ENCODE measurements at places on chromosomes 5 and 9.

GRCh38 chr9:122032346-122032745, 60.8 kb downstream of the TTLL11 start:
- DNase-seq: no peak

GRCh38 chr5:179763215-179763945, 30.4 kb upstream of the LTC4S start:
- DNase-seq: peak; percentile 82

GRCh38 chr5:17305964-17306725, 88.7 kb downstream of the BASP1 start:
- no peak for DNase-seq

- DNase-seq: no peak
These were observed 73.0 kb upstream of the SPOCK1 start for GRCh38 chr5:137572042-137572695.

- DNase-seq: no peak
These were observed 85.8 kb downstream of the LHFPL2 start for GRCh38 chr5:78562714-78563330.

DNA sequence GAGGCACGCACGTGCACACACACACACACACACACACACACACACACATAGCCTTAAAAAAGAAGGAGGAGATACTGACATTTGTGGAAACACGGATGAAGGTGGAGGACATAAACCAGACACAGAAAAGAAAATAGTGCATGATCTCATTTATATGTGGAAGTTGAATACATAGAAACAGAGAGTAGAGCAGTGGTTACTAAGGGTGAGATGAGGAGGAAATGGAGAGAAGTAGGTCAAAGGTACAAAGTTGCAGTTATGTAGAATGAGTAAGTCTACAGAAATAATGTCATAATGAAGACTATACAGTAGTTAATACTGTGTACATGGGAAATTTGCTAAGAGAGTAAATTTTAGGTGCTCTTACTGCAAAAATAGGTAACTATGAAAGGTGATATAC, 412.2 kb upstream of the CDH9 start:
- no peak for DNase-seq

DNA sequence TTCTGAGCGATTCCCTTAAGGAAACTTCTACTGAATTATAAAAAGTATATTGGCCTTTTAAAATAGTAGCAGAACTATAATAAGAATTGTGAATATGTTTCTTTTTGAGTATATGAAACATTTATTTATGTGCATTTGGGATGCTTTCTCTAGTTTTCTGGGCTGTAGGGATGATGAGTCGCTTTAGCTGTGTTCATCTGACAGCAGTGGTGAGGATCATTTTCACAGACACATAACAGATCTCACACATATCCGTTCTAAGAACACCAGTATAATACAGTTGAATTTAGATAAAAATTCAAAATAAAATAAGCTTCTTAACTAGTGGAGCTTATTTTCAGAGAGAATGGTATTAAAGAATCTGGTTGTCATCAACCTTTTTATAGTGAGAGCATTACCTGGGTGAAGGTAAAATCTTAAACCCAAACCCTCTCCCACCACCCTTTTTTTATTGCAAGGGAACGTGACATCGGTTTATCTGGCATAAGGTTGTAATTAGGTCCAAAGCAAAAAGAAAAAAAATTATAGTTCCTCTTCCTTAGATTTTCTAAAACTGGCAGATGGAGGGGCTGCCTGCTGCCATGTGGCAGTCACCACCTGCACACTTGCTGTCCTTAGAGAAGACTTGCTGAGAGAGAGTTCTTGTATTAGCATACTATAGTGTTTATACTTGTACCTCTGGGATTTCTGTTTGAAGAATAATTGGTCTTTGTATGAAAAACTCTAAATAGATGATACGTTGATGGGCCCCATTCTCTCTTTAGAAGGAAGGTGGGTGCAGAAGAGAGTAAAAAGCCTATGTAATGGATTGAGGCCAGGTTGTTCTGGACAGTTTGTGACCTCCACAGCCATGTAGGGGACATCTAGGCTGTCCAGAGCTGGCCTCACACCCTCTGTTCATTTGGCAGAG, 86.8 kb downstream of the CAMK4 start:
- no peak for DNase-seq

DNA sequence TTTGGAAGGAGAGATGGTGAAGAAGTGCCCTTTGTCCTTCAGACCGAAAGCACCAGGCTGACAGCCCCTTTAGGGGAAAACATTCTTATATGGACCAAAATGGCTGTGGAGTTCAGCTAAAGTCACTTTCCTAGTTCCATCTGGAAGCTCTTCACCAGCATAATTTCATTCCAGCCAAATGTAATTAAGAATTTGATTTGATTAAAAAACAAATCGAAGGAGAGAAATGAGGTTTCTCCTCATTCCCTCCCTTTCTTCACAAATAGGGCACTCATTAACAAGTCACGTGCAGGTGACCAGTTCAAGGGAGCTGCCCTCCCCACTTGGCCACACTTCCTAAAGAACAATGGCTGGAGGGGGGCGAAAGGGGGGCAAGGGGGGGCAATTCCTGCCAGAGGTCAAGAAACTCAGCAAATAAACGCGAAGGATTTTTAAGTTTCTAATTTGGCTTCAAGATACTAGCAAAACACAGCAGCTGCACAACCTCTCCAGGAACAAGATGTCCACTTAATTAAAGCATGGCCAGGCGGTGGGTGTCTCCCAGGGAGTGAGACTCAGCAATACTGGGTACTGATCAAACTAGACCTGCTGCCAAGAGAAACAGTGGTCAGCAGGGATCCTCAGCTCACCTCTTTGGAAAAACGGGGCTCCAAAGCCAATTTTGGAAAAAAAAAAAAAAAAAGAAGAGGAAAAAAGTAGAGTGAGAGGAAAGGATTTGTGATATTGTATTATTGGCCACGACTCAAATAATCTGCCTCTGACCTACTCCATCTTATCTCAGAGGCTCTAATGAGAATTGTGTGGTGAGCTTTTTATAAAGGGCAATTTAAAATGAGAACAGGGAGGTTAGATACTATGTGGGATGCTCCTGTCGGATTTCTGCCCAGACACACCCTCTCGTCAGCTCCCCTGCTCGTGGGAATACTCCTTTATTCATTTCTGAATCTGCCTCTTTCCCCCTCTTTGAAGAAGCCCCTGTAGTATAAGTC, 254.3 kb downstream of the ZSWIM6 start:
- no peak for DNase-seq
